ENCODE measurements at places on chromosomes 6 and 20.

GRCh38 chr6:30483677-30484279 lies 5.5 kb upstream of the HLA-E start:
- no peak for DNase-seq

GRCh38 chr6:26561533-26562466 lies 23.6 kb downstream of the HMGN4 start:
- DNase-seq, result no peak

DNA sequence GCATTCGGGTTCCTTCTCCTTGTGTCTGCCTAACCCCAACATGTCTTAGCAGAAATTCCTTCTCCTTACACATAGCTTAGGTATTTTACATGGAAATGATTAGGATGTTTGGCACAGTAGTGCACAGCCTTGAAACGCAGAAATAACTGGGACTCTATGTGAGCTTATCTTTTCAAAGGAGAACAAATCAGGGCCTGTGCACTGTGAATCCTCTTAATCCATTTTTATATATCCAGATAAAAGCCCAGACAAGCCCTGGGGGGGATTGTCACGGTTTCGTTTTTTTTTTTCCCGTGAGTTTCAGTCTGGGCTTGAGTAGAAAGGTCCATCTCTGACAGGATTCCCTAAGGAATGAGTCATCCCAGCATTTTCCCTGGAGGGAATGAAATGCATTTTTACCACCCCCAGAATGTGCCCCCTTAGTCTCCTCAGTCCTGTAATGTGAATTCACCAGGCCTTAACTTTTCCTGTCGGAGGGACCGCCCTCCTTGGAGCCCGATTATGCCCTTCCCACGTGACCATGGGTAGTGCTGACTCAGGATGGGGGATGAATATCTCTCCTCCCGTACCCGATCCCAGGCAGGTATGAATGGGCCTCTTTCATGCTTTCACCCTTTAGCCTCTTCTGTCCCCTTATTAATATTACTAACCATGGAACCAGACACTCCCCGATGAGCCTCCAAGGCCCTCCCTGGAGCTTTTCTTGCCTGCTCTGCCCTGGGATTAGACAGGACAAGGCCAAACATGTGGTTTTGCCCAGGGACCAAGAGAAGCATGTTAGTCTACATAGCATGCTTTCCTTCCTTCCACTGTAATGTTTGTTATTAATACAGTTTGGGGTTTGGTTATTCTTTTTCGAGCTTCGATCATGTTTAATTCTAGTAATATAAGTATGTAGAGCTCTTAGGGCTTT lies 23.9 kb upstream of the NAA20 start:
- DNase-seq, result no peak

GRCh38 chr6:161411265-161411944 lies 137.5 kb upstream of the AGPAT4 start:
- DNase-seq, result no peak

DNA sequence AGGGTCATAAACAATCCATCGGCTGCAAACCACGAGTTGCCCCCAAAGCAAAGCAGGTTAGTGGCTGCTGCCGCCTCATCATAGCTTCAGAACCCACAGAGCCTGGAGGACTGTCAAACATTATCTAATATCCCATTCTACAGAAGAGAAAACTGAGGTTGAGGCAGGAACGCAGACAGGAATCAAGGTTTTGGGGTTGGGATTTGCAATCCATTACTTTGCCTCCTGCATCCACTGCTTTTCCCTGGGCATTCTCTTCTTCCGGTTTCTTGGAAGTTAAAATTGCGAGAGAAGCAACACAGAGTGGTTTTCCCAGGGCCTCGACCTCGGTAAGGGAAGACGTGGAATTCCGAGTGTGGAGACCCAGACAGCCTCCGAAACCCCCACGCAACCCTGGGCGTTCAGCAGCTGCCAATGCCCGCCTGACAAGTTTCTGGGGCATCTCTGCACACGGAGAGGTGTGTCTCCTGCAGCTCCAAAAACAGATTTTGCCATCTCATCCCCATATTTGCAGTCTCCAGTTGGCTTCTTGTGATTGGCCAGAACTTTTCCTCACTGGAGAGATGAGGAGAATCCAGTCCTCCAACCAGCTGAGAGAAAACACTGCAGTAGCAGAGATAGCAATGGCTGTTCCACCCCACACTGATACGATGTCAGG lies 45.5 kb upstream of the SNAP25 start:
- no peak for DNase-seq

- DNase-seq, result no peak
Measured at GRCh38 chr20:56411759-56412472, at the start of gene CASS4. CASS4 (plus strand) TSS chr20:56412260; CDS start chr20:56412459, 199 bp downstream.

- DNase-seq, result no peak
Measured at GRCh38 chr20:7159903-7160302, 392.4 kb downstream of the BMP2 start.

Data from vagina (tissue), 2 donors.